ENCODE measurements at places on chromosomes 2 and 18.

GRCh38 chr2:186716899-186717298 lies 23.0 kb downstream of the FAM171B start:
- no peak for DNase-seq

GRCh38 chr2:176914371-176914770 lies 298.2 kb upstream of the HNRNPA3 start:
- no peak for DNase-seq

GRCh38 chr2:23620841-23621341 lies 235.9 kb downstream of the KLHL29 start:
- no peak for DNase-seq

DNA sequence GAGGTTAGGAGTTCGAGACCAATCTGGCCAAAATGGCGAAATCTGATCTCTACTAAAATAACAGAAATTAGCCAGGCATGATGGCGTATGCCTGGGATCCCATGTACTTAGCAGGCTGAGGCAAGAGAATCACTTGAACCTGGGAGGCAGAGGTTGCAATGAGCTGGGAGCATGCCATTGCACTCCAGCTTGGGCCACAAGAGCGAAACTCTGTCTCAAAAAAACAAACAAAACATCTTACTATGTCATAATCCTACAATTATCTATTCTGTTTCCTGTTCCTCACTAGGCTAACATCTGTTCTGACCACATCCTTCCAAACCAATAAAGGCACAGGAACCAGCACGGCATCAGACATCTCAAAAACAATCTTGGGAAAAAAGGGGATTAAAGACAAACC lies 361.8 kb upstream of the UBE2E3 start:
- no peak for DNase-seq

- no peak for DNase-seq
Observed at GRCh38 chr2:157895531-157895930, 19.4 kb upstream of the ACVR1 start.

DNA sequence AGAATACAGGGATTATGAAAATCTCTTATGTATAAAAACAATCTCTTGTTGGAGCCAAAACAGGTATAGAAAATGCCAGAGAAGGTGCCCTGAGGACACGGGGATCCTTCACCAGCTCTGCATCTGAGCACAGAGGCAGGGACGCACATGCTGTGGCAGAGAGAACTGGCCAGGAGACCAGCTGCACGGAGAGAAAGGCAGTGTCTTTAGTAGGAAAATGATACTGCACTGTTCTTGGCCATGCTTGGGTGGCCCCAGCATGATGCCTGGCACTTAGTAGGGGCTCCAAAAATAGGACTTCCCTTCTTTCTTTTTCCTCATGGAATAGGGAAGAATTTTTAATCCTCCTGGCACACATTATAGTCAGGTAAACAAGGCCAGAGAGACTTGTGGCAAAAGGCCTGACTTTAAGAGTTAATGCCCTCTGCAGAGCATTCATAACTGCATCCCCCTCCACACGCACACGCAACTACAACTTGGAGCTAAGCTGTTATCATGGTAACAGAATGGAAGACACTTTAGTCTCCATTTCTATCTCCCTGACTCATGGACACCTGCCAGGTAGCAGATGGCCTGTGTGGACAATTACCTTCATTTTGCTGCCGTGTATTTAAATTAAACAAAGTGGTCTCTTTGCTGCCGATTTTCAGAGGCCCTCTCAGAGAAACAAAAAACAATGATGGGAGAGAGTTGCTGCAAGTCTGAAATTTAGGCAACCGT lies 59.7 kb upstream of the DNMT3A start:
- no peak for DNase-seq

DNA sequence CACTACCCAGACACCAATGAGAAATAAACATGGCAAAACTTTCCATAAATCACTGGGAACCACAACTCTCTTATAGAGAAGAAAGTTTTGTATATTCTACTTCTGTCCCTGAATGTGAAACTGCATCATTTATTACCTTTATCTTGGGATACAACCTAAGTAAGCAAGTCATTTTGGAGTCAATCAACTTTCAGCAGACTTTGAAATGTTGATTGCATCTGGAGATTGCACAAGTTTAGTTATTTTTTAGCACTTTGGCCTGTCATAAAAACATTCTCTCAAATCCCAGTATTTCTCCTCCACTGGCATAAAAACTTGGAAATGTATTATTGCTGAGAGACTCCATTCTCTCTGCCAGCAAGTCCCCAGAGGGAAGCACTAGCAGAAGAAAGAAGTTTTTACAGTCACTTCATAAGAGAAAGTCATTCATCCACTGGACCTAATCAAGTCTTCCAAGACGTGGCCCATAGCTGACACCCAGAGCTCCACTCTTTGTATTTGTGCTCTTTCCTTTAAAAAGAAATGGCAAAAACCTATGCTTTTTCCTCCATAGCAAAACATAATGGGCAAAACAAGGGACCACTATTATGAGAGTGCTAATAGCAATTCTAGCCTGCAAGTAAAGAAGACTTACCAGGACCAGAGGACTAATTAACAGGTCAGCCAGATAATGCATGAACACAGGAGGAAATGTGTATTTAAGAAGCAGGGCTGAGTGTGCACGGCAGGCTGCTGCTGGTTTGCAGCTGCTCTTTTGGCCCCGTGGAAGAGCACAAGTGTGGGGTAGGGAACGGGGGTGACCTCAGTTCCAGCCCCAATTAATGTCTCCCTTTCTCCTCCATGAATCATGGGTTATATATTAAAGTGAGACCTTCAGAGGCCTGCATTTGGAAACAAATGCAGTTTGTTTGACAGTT lies 171.5 kb downstream of the INO80D start:
- DNase-seq: no peak

- DNase-seq: no peak
Observed at GRCh38 chr2:42090216-42090615, 42.4 kb downstream of the PKDCC start.

DNA sequence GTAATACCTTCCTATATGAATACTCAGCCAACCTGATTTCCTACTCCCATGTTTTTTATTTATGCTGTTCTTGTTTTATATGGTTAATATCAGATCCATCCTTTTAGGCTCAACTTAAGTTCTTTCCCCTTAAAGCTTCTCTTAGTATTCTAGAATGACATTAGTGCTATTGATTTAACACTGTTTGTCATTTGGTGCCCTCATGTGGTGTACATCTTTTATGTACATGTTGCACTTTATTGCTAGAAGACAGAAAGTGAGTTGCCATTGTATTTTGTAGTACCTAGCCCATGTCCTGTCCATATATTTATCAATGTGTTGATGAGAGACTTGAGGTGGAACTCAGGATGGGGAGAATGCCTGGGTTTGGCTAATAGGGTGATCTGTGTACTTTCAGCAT lies 2.5 kb downstream of the HTRA2 start:
- DNase-seq: peak; percentile 67

DNA sequence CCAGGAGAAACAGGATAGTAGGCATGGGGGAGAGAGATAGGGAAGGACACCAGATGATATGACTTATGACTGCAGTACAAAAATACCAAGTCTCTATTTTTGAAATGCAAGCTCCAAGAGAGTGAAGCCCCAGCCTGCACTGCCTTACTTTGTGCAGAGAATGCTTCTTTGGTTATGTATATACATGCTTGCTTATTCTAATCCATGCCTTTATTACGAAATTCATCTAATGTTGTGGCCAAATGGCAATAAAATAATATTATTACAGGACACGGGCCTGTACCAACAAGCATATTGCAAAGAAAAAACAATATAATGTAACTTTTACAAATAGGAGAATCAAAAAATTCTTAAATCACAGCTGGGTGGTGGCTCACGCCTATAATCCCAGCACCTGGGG lies 110.8 kb downstream of the BCL11A start:
- no peak for DNase-seq

GRCh38 chr18:49352321-49352720 lies 108.1 kb downstream of the DYM start:
- DNase-seq: no peak

- DNase-seq: no peak
Observed at GRCh38 chr2:29597035-29597434, 324.4 kb downstream of the ALK start.
